Esophagus squamous epithelium (tissue), 5 donors: ENCODE measurements at places on chromosomes 3 and 15.

- DNase-seq, result no peak
These were observed 27.1 kb upstream of the LACTB start for GRCh38 chr15:63094495-63094931.

DNA sequence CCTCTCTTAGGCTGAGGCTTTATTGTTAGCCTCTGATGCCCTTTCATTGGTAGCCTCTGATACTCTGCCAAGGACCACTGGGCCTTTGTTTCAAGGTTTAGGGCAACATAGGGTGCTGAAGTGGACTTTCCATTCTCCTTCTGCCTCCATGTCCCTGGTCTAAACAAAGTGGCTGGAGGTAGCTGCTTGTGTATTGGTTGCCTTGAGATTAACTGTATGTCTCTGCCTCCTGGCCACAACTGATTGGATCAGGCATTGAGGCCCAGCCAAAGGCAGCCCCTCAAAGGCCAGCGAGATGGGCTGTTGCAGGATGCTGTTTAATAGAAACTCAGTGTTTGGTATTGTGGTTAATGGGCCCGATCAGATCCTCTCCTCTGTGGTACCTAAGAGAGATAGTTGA is 77.9 kb upstream of the PRR23C start:
- DNase-seq, result no peak

DNA sequence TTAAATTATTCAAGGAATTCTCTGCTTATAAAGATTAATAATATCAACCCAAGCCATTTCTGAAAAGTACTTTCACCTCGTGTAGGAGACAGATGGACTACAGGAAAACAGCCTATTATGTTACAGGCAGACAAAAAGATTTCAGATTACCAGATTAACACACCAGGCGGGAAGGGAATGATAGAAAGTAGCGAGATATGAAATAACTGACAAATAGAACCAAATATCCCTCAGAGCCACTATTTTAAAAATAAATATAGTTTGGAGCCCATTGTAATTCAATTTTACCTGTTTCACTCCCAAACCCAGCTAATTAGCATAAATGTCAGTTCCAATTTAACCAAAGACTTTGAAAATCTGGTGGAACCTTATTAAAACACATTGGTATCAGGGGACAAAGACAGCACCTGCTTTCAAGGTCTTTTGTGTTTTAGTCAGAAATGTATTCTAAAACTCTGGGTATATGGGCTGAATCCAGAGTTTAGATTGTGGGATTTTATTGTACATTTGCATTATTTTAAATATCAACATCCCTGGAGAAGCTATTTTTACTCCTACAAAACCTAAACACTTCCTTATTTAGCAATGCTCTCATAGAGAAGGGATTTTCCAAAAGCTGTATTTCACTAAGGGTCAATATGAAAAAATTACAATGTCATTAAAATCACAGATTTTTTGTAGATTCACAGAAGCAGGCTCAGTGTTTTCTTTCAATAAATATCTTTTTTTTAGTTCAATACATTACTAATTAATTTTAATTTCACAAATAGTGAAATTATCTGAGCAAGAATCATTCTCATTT is 138.4 kb downstream of the TNIK start:
- DNase-seq, result no peak

DNA sequence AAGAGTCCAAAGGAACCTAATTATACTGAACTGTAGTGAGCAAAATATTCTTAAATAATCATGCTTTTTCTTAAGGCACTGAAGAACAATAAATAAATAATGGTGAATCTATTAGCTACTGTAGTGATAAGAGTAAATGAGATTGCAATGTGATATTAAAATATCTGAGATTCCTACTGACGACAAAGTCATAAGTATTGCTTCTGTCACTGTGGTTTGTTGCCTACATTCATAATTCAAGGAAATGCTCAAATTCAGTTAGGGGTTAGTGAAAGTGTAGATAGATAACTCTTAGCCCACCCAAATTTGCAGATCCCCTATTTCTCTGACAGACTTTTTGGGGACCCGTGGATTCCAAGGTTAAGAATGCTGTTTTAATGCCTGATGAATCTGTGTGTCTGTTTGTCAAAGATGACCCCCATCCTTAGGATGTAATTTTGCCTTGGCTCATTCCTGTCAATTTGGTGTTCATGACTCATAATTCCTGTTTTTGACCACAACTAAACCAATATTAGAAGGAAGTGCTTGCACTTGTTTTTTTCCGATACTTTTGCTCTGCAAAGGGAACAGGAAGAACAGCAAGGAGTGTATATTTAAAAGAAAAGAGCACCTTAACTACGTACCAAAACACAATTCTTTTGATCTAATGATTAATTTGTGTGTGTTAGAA is 86.7 kb downstream of the MAGI1 start:
- DNase-seq, result no peak

DNA sequence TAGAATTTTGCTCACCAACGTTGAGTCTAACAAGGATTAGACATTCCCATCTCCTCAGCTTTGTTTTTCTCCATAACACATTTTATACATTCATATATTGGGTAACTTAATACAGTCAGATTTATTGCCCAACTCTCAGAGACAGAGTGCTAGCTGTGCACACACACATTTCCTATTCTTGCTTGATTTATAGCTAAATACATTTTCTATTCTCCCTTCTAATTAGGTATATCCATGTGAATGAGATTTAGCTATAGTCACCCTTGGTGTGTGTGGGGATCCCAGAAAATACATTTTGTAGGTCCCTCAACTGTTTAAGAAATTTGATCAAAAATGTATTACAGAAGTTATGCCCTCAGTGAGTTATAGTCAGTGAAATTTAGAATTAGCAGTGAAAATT is 715.4 kb downstream of the NSUN3 start:
- no peak for DNase-seq

DNA sequence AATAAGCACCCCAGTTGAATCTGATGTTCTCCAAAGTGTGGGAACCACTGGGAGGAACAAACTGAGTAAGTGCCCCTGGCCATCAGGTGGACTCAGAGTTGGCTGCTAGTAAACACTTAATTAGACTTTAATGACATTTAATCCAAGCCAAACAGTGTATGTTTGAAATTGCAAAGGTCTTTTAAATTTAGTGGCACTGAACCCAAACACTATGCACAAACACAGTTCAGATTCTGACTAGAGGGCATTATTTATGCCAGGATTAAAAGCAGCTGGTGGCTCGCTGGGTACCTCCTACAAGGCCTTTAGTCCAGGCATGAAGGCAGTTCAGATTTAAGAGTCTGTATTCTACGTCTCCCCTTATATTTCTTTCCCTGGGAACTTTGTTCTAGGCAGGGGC is 264.8 kb downstream of the CLSTN2 start:
- DNase-seq, result no peak

DNA sequence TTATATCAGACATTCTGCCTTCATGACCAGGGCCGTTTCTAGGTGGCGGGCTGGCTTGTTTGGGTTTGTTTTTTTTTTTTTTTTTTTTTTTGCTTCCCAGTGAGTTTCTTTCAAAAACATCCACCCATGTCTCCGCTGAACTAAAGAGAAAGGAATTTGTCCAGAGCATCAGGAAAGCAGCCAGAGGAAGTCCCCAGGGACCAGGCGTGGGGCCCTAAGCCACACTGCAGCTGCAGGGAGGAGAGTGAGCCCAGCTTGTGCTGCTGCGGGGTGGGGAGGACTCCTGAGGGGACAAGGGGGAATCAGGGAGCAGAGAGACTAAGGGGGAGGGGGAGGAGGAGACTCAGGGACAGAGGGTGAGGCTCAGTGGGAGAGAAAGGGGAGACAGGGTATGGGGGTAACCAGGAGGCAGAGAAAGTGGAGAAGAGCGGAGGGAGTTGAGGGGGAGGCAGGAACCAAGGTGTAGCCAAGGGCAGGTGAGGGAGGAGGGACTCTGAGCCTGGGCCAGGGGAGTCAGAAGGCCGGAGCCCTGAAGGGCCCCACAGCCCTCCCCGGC is 49.5 kb downstream of the CYP11A1 start:
- no peak for DNase-seq

GRCh38 chr3:31077021-31077601 is 182.7 kb upstream of the GADL1 start:
- DNase-seq, result no peak

DNA sequence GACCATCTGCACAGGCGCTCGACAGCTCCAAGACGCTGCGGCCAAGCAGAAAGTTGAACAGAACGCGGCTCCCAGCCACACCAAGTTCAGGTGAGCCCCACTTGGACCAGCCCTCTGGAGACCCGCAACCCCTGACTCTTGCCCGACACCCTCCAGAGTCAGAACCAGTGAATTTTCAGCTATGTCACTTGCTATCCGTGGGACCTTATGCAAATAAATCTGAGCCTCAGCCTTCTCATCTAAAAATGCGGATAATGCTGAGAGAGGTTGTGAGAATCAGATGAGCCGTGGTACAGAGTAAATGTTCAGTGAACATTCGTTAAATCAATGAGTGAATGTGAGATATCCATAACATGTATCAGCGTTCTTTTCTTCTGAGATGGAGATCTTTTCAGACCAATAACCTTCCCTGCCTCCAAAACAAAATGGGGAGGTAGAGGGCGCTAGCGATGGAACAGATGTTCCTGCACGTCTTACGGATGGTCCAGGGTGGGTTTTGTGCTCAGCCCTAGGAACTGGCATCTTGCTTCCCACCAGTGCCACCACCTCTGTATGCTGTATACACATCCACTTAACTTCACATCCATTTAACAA is 524 bp downstream of the MRPS11 start:
- no peak for DNase-seq

DNA sequence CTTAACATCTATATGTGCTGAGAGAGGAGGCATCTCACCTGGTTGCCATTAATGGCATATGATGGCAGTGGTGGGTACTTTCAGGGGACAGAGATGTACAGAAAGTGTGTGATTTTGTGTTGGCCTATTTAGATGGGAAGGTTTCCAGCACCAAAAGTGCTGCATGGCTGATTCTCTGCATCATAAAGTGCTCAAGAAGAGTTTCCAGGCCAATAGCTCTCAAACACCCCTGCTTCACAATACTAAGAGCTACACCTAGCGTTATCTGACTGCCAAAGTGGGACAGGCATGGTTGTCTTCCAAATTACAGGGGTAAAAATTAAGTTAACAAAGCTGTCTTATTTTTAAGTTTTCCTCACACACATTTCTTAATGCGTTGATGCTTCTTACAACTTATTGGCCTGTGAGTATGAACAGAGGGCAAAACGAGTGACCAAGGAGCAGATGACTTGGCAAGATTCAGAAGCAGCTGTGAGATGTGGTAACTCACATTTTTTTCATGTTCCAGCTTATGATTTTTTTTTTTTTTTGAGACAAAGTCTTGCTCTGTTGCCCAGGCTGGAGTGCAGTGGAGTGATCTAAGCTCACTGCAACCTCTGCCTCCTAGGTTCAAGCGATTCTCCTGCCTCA is 41.4 kb upstream of the VEPH1 start:
- no peak for DNase-seq

DNA sequence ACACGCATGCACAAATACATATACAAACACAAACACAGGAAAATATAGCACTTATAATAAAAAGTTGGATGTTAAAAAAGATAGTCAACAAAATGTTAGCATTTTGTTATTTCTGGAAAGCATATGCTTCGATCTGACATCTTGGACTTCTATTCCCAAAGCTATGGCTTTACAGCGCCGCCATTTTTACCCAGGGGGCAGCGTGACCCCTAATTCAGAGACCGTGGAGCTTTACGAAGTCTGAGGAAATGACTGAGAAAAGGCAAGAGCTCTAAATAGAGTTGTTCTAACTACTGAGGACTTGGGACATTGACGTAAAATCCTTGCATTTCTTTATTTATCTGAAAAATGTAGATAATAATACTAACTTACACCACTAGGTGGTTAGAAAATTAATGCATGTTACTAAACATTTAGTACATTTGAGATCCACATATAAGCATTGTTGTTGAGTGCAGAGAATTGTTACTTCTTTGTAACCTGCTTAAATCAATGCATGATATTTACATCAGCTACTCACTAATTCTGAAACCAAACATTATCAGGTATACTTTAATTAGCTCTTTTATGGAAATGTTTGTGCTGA is 155.4 kb downstream of the TP63 start:
- DNase-seq, result no peak

GRCh38 chr3:57999417-58000115 is 8.7 kb upstream of the FLNB start:
- DNase-seq, result no peak

DNA sequence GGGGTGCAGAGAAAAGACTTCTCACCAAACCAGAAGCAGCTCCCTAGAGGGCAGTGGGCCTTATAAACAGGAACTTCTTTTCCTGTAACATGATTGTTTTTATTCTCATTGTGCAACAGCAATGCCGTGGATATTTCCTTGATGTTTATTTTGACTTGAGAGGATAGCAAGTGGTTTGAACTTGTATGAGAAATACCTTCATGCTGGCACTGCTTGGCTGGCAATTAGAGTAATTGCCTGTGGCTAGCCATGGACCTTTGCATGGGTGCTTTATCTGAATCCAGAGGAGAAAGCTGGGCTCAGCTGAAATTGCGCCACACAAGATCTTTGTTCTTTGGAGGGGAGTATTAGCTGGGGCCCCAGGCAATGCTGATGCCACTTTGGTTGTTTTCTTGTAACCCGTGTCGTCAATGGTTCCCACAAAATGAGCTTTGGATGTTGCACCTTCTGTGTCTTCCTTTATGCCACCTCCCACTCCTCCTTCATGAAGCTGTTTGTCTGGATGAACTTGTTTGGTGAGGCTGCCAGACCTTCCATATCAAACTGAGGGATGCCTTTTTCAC is 37.9 kb downstream of the CMTM8 start:
- DNase-seq, result no peak

- DNase-seq, result peak; percentile 27
These were observed 17.1 kb downstream of the HEXA start for GRCh38 chr15:72358650-72359171.

DNA sequence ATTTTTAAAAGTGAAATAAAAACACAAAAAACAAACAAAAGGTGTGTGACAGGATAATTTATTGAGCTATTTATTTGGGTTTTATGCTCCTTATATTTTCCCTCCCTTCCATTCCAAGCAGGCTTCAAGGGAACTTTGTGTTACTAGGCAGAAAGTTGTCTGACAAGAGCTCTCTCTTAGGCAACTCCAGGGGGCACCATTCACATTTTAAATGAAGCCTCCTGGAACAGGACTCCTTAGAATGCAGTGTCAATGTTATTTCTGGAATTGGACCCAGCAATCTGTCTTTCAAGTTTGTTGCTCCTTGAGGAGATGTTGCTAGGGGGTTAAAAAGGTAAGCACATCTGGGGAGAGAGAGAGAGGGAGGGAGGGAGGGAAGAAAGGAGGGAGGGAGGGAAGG is 5.4 kb upstream of the RFX7 start:
- DNase-seq, result no peak
